Left kidney (tissue), 8 donors: ENCODE measurements at places on chromosomes 5 and 9. TPM values are rescaled to one million over a fixed set of nuclear protein-coding genes. Genes with fewer than 3 reads are reported as not detected.

ITK gene
- 0.23 TPM for polyA plus RNA-seq

FCN1 gene
- polyA plus RNA-seq: 0.83 TPM

SLC36A2 gene
- polyA plus RNA-seq: 21.0 TPM

- no peak for DNase-seq
These were observed 275.1 kb downstream of the BRINP1 start for GRCh38 chr9:119094086-119094485.
